CD4-positive, alpha-beta T cell treated with Interleukin-10 for 1 hour (primary cell): ENCODE measurements at places on chromosomes 13 and 19.

- no peak for DNase-seq
Measured at GRCh38 chr19:8501981-8502380, 459 bp downstream of the PRAM1 start.

DNA sequence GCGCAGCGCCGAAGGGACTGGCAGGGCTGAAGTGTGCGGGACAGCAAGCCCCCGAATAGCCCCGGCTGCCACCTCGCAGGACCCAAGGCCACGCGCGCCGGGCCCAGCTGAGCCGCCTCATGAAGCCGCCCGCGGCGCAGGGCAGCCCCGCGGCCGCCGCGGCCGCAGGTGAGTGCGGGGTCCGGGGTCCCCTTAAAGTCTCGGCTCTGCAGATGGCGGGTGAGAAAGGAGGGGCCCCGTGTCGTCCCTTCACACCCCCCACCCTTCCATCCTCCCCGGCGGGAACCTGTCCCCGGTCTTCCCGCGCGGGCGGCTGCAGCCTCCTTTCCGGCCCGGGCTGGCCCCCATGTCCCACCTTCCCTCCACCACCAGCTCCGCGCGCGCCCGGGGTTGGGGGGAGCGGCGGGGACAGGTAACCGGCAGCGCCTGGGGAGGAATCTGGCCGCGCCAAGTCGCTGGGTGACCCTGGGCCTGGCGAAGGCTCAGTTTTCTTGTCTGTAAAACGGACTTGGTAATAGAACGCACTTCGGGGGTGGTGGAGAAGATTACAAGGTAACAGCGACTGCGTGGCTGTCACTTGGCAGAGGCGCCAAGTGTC is 338 bp downstream of the RGCC start:
- no peak for DNase-seq

DNA sequence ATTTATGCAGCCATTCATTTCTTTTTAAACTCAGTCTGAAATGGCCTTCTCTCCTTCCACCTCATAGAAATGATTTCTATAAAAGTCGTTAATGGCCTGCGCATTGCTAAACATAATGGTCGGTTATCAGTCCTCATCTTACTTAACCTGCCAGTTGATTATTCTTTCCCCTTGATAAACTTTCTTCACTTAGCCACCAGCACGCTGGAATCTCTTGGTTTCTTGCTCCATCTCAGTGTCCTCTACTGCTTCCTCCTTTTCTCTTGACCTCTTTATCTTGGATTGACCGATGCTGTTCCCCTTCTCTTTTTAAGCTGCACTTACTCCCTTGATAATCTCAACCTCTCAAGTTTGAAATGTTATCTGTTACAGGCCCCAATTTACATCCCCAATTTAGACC is 12.2 kb upstream of the CLC start:
- no peak for DNase-seq

DNA sequence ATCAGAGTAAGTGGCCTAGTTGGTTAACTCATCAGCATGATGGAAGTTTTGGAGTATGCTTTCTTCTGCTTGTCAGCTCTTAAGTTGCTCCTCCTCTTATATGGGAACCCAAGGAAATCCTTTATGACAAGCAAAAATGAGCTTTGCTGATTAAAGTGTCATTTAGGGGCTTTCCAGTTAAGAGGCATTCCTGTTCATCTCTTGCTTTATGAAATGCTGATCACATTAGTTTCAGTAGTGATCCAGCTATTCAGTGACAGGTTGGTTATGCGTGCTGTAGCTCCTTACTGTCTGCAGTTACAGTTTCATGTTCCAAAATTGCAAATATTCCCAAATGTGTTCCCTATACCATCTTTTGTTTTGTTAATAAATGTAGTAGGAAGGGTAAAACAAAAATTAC is 146.6 kb downstream of the CDK8 start:
- DNase-seq, result no peak
